ENCODE measurements at places on chromosomes 7 and 10. TPM values are rescaled to one million over a fixed set of nuclear protein-coding genes. Genes with fewer than 3 reads are reported as not detected.
A peak's percentile ranks its signal among the peaks of the same experiment; 100 is the strongest.

DNA sequence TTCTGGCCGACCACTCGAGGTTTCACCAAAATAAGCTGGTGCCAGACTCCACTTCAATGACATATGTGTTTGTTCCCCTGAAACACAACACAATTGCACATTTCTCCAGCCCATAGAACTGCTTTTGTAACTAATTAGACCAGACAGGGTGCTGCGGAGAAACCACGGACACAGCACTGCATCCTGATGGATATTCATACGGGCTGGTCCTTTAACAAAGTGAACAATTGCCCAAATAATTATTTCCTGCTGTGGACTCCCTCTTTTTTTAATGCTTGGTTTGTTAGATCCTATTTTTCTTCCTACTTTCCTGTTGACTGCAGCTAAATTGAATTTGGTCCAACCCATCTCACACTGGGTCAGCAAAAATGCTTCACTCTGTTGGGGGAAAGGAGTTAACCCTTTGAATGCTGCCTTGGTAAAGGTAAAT, 198.6 kb upstream of the BMPER start:
- no peak for DNase-seq

DNA sequence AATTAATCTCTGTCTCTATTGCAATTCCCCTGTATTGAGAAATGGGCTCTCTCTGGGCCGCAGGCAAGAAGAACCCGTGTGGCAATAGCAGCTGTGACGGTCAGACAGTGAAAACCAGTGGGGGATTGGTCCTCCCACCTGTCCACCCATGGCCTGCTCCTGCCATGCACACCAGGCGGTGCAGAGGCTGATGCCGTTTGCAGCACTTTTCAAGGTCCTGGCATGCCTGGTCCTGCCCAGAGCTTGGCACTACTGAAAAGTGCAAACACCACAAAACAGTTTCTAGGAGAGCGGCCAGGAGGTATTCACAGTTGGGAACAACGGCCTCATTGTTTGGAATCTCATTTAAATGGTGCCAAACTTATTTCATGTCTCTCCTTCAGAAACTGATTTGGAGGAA, 41.5 kb downstream of the PSPH start:
- DNase-seq, result no peak

GRCh38 chr7:131546583-131547141, 9.8 kb downstream of the PODXL start:
- no peak for DNase-seq

The RPEL1 gene
- not detected for total RNA-seq

The ECHDC3 gene
- 83.5 TPM for total RNA-seq

The P4HA1 gene
- total RNA-seq, result 19.5 TPM

- DNase-seq, result no peak
These were observed 40.2 kb upstream of the SLC26A3 start for GRCh38 chr7:107843184-107843583.

The NPY4R2 gene
- not detected for total RNA-seq

The H2BK1 gene
- total RNA-seq, result not detected

DNA sequence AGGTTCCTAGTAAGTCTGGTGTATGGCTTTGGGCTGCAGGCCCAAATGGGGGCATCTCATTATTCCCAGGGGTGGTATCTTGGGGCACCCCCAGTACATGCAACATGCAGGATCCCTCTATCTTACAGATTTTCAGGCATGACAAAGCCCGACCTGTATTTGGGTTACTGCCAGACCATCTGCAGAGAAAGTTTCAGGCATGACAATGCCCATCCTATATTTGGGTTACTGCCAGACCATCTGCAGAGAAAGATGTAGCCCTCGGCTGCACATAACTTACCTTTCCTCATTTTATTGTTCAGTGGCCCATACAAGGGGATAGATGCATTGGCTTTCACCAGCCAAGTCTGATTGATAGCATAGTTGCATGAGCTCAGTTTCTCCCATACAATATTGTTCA, 112.2 kb upstream of the RAB18 start:
- DNase-seq, result no peak

GRCh38 chr10:47094126-47094525, 182.9 kb downstream of the PTPN20 start:
- DNase-seq, result no peak

- DNase-seq, result peak; percentile 89
These were observed at the start of gene CDK13 for GRCh38 chr7:39949971-39950472. TSS of gene CDK13 (plus strand) at chr7:39950256. CDS start at chr7:39950642, 386 bp downstream.

- DNase-seq, result no peak
These were observed 8.4 kb downstream of the BAMBI start for GRCh38 chr10:28685717-28686116.

The MMD2 gene
- total RNA-seq, result not detected

DNA sequence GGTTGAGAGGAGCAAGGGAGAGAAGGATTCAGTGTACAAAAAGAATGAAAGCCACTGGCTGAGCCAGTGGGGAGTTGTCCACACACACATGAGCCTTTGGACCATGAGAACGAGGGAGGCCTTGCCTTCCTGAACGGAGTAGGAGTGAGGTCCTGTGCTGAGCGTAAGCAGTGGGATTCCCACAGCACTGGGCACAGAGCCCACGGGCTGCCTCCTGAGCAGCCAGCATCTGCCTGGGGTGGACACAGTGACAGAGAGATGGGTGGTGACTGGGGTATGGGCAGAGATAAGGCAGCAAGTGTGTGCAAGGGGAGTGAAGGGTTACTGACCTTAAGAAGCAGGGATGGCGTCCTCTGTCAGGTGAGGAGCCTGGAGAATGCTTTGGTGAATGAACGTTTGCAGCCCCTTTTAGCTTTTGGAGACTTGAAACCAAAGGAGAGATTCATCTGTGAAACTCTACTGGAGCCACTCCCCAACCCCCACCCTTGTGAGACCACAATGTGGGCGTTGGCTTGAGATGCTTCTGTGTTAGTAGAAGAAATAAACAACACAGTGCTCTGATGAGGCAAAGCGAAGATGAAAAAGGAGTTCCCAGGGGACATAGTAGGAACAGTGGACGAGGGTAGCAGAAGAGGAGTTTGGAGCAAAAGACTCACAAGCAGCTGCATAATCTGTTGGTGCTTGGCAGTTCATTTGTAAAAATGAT, 56.5 kb downstream of the FIGNL1 start:
- no peak for DNase-seq

Measured in suprapubic skin (tissue), 4 donors.